ENCODE measurements at places on chromosomes 4 and X.
A peak's percentile ranks its signal among the peaks of the same experiment; 100 is the strongest.

- H3K4me1 ChIP-seq, result peaks cover 6% of the 10 kb centered on the region
- peak overlapping the region; percentile 21 for H3K27ac ChIP-seq
- H3K4me3 ChIP-seq, result no peak overlapping the region
- peaks cover 11% of the 10 kb centered on the region for H3K36me3 ChIP-seq
- no peaks in the 10 kb centered on the region for H3K27me3 ChIP-seq
Observed at GRCh38 chrX:78375894-78376293, 48.5 kb upstream of the CYSLTR1 start.

DNA sequence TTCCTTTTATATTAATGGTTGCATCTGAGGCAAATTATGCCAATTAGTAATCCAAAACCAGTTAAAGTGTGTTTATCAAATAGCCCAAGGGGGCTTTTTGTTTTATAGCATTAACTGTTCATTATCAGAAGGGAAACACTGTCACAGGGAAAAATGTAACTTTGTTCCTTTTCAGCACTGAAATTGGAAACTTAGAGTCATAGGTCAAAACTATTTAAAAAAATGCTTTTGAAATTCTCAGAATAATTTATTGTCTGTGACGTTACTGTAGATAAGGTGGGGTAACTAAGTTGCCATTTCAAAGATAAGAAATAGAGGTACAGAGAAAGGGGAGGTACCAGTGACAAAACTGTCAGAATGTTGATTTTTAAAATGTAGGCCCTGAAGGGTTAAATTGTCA, 129.3 kb downstream of the AKAP4 start:
- no peak for DNase-seq
- H3K4me1 ChIP-seq, result peaks cover 3% of the 10 kb centered on the region
- no peak overlapping the region for H3K4me3 ChIP-seq
- peaks cover 3% of the 10 kb centered on the region for H3K36me3 ChIP-seq
- no peaks in the 10 kb centered on the region for H3K27me3 ChIP-seq

DNA sequence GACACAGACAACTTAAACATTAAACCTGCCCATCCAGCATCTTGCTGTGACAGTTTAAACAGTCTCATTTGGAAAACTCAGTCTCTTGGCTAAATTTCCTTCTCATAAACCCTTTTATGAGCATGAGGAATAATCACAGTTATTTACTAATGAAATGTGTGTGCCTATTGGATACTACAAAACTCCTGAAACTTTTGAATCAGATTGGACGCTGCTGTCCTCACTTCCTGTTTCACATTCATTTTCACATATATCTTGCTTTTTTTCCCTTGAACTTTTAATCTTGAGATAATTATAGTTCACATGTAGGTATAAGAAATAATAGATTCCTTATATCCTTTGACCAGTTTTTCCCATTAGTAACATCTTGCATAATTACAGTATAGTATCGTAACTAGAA, 111.7 kb downstream of the CDKL5 start:
- H3K36me3 ChIP-seq, result no peaks in the 10 kb centered on the region
- H3K27me3 ChIP-seq, result no peaks in the 10 kb centered on the region
- H3K27ac ChIP-seq, result no peak overlapping the region
- no peak for DNase-seq
- H3K4me3 ChIP-seq, result no peak overlapping the region

DNA sequence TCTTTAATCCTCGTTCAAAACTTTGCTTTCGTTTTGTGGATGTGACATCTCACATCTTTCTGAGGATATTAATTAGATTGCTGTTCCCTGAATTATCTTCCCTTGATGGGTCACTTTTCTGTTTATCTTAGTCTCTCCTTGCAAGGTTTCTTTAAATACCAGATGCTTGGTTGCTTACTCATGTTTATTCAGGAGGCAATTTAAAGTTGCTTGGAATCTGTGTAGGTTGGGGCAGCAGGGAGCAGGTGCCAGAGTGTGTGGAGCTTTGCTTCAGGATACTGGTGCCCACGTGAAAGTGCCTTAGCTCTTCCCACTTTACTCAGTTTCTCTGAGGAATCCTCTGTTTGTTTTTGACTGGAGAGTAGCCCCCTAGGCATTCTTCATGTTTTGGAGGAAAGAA, 24.0 kb downstream of the ANAPC4 start:
- no peak for DNase-seq
- no peaks in the 10 kb centered on the region for H3K27me3 ChIP-seq
- H3K36me3 ChIP-seq, result peaks cover 49% of the 10 kb centered on the region
- no peaks in the 10 kb centered on the region for H3K4me1 ChIP-seq
- H3K4me3 ChIP-seq, result no peak overlapping the region
- no peak overlapping the region for H3K27ac ChIP-seq

DNA sequence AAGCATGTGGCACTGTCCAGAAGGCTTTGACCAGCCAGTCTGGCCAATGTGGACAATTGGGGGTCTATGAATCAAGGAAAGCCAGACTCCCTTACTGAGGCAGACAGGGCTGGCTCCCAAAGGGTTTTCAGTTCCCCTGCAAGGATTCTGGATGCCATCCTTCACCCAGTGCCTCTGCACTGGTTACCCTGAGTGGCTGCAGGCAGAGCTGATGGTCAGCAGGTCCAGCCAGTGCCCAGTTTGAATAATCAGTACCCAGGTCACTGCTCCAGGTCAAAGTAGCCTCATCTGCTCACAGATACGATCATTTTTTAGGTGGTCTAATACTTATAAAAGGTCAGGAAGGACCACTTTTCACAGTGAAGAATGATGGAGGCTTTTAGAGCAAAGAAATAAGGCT, 52.2 kb upstream of the MAMLD1 start:
- no peak for DNase-seq
- H3K36me3 ChIP-seq, result no peaks in the 10 kb centered on the region
- no peak overlapping the region for H3K27ac ChIP-seq
- H3K4me3 ChIP-seq, result no peak overlapping the region
- peaks cover 6% of the 10 kb centered on the region for H3K4me1 ChIP-seq

DNA sequence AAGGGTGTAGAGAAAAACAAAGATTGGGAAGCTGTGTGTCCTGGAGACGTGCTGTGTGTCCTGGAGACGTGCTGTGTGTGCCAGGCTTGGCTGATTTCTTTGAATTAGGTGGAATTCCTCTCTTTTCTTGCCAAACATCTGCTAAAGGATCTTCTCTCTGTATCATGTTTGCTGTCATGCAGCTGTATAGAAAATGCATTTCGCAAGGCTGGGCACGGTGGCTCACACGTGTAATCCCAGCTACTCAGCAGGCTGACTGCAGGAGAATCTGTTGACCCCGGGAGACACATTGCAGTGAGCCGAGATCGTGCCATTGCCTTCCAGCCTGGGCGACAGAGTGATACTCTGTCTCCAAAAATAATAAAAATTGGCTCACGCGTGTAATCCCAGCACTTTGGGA, 187.0 kb downstream of the CRLF2 start:
- no peaks in the 10 kb centered on the region for H3K36me3 ChIP-seq
- no peak overlapping the region for H3K27ac ChIP-seq
- no peaks in the 10 kb centered on the region for H3K27me3 ChIP-seq
- peaks cover 16% of the 10 kb centered on the region for H3K4me1 ChIP-seq

DNA sequence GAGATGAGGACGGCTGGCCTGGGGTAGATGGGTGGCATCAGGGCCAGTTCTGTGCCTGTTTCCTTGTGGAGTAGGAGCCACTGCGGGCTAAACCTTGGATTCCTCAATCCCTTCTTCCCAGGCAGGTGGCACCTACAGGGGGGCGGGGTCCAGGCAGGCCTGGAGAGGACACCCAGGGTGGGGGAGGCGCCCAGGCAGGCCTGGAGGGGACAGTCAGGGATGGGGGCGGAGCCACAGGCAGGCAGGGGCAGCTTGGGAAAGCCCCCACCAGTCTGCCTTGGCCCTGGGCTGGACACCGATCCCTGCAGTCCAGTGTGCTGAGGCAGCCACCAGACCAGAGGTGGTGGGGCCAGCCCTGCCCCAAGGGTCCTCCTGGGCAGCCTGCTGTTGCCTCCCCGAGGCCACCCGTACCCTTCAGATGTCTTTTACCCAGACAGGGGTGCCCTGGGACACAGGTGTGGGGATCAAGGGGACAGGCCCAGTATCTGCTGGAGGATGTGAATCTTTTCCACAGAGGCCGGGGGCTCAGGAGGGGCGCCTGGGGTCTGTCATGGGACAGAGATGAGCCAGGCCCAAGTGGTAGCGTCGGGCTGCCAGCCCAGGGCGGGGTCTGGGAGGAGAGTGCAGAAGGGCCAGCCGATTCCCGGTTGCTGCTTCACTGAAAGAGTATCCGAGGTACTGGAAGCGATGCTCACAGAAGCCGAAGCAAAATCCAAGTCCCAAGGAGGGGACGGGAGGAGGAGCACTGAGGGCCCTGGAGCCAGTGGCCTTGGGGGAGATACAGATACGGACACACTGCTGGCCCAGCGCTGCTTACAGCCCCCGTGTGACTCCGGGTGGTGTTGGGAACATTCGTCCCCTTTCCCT, 34.5 kb downstream of the LRPAP1 start:
- H3K27me3 ChIP-seq, result peaks cover 2% of the 10 kb centered on the region
- H3K27ac ChIP-seq, result no peak overlapping the region
- H3K4me3 ChIP-seq, result no peak overlapping the region
- H3K36me3 ChIP-seq, result no peaks in the 10 kb centered on the region
- H3K4me1 ChIP-seq, result no peaks in the 10 kb centered on the region
- DNase-seq, result no peak

DNA sequence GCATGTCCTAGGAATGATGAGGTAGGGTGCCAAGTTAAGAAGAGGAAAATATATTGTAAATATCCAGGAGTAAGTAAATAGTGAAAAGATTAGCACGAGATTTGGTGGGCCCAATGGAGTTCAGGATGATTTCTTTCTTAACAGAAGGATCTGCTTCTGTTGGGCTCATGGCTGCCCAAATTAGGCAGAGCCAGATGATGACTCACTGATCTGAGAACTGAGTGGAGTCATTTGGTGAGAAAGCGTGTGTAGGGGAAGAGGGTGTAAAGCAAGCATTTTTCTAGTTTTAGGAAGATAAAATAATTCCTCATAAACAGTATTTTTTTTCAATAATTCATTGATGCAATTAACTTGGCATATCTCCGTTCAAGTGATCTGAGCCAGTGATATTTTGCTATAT, 1.6 kb downstream of the TBX22 start:
- H3K4me1 ChIP-seq, result no peaks in the 10 kb centered on the region
- no peak overlapping the region for H3K4me3 ChIP-seq
- no peaks in the 10 kb centered on the region for H3K36me3 ChIP-seq

DNA sequence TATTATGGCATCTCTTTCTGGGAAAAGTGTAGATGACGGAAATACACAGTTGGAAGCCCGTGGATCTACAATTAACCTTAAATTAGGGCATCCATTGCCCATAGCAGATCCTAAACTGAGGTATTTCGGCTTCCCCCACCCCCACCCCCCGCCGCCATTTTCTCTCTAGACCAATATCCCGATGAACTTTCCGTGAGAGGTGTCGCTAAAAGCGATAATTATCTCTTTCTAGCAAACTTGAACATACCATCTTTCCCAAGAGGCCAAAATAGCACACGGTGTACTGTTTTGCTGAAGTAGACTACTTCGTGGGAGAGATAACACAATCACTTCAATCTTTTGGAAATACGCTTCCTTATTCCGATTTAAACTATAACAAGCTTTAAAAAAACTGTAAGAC, 554 bp downstream of the KLHL15 start:
- DNase-seq, result no peak
- H3K27me3 ChIP-seq, result no peaks in the 10 kb centered on the region
- peaks cover 4% of the 10 kb centered on the region for H3K4me1 ChIP-seq
- peaks cover 7% of the 10 kb centered on the region for H3K36me3 ChIP-seq
- peak overlapping the region; percentile 77 for H3K27ac ChIP-seq

DNA sequence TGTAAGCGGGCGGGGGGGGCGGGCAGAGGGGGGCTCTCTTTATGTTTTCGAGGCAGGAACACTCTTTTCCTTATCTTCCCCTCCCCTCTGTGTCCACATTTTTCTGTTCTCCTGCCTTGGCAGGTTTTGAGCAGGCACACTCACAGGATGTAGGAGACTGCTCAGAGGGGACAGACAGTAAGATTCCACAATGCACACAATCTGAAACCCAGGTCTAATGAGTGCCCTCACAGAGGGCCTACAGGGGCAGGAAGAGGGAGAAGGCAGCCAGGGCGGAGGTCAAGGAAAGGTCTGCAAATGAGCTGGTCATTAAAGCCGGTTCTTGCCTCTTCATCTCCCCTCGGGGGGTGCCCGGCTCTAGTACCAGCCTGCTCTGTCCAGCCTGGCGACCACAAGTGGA, 106.1 kb upstream of the ATP6AP2 start:
- no peaks in the 10 kb centered on the region for H3K36me3 ChIP-seq
- H3K4me1 ChIP-seq, result peaks cover 13% of the 10 kb centered on the region
- H3K27me3 ChIP-seq, result peaks cover 9% of the 10 kb centered on the region
- no peak for DNase-seq

DNA sequence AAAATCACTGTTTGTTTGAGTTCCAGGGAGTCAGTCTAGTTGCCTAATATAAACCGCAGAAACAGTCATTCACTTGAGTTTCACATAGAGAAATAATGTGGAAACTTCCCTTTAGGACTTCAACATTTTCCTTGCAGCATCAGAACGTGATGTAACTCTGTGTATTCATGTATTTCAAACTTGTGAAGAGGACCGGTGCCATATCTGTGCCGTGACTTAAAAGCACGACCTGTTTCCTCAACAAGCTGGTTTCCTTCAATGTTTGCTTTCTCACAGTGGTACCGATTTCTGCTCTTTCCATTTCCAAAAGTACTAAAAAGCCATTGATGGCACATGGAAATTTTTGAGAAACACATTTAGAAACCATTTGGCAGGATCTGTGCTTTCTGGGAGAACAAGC, 166.6 kb upstream of the RAPGEF2 start:
- no peak overlapping the region for H3K4me3 ChIP-seq
- H3K4me1 ChIP-seq, result no peaks in the 10 kb centered on the region
- DNase-seq, result no peak
- no peak overlapping the region for H3K27ac ChIP-seq
- H3K27me3 ChIP-seq, result peaks cover 23% of the 10 kb centered on the region
- no peaks in the 10 kb centered on the region for H3K36me3 ChIP-seq

Data from activated naive CD8-positive, alpha-beta T cell treated with anti-CD3 and anti-CD28 coated beads, Interleukin-2, amount 10 ng/mL, durations not matched to agents 7 days and 5 days (primary cell).